ENCODE measurements at places on chromosomes 5 and 9.

DNA sequence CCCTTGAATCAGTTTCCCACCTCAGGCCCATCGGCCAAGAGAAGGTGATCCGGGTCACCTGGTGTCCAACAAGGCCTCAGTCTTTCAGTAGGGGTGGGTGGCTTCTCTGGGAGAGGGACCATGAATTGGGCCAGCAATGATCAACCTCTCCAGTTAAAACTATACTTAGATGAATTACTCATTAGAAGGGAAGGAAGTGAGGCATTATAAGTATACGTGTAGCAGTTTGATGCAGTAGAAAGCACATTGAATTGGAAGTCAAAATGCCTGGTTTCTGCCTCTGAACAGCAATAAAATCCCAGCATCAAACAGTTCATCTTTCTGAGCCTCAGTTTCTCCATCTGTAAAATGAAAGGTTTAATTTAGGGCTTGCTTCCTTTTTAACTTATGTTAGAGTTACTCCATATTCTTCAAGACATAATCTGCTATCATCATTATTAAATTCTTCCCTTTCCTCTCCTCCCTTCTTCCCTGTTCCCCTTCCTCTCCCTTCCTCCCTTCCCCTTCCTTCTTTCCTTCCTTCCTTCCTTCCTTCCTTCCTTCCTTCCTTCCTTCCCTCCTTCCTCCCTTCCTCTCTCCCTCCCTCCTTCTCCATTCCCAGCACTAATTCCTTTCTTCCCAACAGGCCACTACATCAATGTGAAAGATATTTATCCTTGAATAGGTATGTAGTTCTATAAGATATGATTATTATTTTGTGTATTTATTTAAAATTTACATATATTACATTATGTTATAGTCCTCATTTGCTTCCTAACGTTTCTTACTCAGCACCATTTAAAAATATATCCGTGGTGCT, 18.6 kb upstream of the TMEM174 start:
- DNase-seq = no peak

- DNase-seq = no peak
Observed at GRCh38 chr5:123449424-123449974, 26.3 kb upstream of the CEP120 start.

DNA sequence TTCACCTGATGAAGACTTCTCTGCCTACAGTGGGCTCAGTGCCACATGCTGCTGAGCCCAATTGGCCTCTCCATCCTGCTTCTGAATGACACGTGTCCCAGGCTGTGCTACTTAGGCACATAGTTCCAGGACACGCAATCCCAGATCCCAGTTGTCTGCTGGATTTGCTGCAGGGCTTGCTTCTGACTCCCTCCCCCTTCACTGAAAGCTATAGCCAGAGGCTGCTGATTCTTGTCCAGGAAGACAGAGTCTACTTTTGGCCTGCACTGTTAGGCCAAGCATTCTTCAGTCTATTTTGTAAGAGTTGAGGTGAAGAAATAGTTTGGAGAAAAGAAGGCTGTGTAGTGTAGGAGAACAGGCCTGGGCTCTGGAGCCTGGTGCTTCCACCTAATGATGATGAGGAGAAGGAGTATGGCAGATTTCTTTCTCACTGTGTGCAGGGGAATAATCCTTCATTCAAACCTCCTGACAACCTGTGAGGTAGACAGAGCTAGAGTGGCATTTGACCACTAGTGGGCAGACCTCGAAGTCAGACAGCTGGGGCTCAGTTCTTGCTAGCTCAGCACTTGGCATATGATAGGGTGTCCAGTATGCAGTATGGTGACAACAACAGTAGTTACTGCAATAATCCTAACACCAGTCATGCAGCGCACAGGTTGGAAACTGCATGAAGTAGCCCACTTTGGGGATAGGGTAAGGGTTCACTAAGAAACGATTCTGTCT, 19.5 kb upstream of the ASPN start:
- DNase-seq = no peak

DNA sequence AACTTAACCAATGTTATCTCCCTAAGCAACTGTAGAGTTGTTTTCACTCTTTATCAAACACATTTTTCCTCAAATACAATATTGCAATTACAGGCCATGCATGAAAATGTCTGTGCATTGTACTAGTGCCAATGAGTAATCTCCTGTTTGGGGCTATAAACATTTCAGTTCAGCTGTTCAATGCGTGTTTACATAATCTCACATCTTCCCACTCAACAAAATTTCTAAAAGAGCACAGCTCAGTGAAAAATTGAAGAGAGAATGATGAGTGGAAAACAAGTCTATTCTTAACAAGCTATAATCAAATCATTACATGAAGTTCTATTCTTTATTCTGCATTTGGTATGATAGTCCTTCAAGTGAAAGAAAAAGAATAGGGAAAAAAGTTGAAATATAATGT, 780.5 kb upstream of the CDH9 start:
- DNase-seq = no peak

DNA sequence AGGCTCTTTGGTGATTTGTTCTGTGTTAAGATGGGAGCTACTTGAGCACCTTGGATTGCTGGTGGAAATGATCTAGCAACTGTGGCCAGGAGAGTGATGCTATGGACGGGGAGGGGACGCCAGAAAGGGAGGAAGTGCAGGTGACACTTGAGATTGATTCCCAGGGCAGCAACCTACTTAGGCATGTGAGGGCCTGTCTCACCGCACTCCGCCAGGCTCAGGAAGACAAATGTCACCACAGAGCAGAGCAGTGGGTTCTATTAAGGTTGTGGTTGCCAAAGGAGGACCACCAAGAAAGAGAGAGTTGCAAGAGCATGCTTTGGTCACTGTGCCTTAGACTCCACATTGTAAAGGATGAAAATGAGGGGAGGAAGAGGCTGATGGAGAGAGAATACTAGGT, 404.3 kb downstream of the IRX1 start:
- DNase-seq = no peak

DNA sequence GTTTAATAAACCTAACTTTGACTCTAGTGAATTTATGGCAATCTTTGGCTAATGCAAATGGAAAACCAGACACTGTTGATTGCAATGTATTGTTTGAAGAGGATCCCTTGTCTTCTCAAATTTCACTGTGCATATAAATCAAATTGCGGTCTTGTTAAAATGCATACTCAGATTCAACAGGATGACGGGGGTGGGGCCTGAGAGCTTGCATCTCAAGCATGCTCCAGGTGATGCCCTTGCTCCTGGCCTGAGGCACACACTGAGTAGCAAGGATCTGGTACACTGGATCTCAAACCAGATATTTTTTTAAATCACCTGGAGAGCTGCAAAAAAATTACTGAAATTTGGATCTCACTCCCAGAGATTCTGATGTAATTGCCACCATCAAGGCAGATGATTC, 463.7 kb downstream of the DNAH5 start:
- DNase-seq = no peak

GRCh38 chr5:88680253-88681132, 202.5 kb downstream of the MEF2C start:
- peak; percentile 62 for DNase-seq

- DNase-seq = no peak
Observed at GRCh38 chr5:143133721-143134120, 269.8 kb downstream of the NR3C1 start.

DNA sequence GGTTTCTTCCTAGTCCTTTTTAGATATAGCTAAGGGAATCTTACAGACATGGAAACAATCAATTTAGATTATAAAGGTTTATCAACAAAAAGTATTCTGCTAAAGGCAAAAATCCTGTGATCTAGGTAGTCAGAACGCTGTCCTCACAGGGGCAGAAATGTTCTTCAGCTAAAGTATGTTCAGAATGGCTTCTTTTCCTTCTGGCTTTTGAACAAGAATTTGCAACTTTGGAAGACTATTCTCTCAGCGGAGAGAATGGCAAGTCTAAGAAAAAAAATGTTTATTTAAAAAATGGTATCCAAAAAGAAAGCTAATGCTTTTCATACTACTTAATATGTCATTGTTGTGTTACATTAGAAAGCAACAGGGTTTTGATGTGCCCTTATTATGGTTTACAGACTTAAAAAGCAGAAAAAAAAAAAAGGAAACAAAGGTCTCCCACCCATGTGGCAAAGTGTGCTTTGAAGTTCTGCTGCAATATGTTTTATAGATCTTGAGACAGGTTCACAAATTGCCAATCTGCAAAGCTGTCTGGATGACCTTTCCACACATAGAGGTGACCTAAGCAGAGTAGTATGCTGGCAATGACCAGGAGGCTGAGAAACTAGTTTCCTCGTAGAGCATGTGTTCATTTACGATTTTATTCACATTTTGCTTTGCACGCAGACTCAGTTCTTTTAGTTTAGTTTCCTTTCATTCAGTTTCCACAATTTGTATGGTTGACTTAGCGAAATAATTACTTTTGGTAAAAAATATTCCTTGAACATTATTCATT, 45.1 kb upstream of the PJA2 start:
- DNase-seq = no peak

DNA sequence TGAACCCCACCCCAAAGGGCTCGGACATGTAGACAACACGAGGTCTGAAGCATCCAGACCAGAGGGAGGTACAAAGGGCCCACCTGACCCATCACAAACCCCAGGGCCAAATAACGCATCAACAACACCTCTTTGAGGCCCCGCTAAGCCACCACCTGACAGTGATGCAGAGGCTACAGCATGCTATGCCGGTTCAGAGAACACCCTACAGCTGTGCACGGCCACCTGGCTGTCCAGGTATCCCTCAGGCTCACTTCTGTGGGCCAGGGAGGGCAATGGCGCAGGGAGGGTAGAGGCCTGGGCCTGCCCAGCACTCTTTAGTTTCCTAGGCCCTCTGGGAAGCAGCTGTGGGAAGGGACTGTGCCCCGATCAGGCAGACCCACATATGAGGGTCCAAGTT, 190.1 kb downstream of the CDK5RAP2 start:
- no peak for DNase-seq

- no peak for DNase-seq
Observed at GRCh38 chr9:123608104-123608503, 252.1 kb downstream of the CRB2 start.

DNA sequence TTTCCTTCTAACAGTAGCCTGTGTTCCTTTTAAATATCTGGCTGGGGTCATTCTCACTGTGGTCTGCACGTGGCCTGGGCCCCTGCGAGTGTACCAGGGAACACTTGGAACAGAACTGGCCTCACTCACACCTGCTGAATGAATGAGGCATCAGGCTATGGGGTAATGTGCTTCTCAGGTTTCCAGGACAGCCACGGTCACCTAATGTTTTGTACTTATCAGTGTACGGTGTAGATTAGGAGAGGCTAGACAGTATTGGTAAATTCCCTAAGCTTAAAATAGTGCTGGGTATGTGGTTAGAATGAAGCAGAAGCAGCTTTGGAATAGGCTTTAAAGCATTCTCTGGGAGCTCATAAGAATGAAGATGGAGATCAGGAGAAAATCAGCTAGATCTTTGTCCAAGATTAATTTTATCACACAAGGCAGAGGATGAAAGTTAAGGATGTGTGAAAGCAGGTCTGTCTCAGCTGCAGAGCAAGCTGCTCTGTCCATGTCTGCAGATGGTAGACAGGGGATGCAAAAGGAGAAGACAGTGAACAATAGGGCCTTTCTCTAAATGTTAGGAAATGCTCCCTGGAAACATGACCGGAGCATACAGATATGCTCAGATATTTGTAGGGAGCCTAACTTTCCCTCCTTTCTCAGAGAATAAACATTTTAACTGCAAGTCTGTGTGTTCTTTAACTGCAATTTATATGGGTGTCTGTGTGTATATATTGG, 267.5 kb downstream of the NR3C1 start:
- no peak for DNase-seq

GRCh38 chr5:77850536-77851175, 74.5 kb upstream of the TBCA start:
- no peak for DNase-seq
